ENCODE measurements at places on chromosomes 7 and 10. TPM values are rescaled to one million over a fixed set of nuclear protein-coding genes. Genes with fewer than 3 reads are reported as not detected.

- no peak for DNase-seq
Measured at GRCh38 chr7:78530351-78530750, 731.8 kb downstream of the PHTF2 start.

- no peak for DNase-seq
Measured at GRCh38 chr7:151218170-151218569, 7.9 kb upstream of the H2BK1 start.

DNA sequence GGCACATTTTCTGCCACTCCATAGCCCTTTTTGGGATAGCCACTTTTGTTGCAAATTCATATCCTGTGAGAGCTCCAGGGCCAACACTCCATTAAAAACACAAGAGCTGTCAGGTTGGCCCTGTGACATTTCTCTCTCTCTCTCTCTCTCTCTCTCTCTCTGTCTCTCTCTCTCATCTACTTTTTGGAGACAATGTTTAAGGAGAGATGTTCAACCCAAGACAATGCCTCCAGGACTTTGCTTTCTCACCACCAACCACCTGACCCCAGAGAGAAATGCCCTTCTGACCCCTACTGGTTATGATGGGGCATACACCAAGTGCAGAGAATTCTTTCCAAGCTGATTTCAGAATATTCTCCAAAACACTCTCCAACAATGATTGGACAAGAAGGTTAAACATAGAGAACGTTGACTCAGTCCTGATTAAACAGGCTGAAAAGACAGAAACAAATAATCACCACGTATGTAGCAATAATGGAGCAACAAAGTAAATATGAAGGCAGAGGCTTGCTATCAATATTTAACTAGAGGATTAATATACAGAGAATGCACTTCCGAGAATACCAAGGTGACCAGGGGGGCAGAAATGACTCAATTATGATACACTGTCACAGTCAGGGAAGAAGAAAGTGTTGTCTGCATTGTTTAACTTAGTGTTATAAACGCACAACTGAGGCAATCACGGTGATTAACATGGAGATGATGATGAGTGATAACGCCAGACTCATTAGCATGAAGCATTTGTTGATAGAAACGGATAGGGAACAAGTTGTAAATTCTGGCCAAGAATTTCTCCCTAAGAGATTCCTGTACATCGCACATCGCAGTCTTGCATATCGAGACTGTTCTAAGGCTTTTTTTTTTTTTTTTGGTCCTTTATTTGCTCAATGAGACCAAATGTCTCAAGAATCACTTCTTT lies 178.5 kb downstream of the NRP1 start:
- no peak for DNase-seq

DNA sequence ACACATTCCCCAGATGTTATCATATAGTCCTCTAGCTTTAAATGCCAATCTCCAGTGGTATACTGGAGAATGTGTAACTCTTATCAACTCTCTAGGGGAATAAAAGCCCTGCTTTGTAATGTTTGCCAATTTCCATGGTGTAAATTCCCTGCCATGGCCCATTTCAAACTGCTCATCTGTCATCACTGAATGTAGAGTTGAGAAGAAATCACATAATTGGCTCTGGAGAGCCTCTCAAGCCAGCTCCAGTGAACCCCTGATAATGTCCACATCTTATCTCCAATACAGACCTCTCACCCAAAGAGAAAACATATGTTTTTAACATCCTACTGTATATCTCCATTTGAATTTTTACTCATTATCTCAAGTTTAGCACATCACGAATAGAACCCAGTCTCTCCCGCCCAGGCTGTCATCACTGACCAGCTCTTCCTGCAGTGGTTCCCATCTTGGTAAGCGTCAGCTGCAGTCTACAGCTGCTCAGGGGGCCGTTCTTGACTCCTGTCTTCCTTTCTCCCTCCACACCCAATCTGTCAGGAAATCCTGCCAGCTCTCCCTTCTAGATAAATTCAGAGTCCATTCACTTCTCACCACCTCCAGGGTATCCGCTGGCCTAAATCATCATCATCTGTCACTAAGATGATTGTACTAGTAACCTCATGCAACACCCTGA lies 332.4 kb downstream of the FRMD4A start:
- no peak for DNase-seq

DNA sequence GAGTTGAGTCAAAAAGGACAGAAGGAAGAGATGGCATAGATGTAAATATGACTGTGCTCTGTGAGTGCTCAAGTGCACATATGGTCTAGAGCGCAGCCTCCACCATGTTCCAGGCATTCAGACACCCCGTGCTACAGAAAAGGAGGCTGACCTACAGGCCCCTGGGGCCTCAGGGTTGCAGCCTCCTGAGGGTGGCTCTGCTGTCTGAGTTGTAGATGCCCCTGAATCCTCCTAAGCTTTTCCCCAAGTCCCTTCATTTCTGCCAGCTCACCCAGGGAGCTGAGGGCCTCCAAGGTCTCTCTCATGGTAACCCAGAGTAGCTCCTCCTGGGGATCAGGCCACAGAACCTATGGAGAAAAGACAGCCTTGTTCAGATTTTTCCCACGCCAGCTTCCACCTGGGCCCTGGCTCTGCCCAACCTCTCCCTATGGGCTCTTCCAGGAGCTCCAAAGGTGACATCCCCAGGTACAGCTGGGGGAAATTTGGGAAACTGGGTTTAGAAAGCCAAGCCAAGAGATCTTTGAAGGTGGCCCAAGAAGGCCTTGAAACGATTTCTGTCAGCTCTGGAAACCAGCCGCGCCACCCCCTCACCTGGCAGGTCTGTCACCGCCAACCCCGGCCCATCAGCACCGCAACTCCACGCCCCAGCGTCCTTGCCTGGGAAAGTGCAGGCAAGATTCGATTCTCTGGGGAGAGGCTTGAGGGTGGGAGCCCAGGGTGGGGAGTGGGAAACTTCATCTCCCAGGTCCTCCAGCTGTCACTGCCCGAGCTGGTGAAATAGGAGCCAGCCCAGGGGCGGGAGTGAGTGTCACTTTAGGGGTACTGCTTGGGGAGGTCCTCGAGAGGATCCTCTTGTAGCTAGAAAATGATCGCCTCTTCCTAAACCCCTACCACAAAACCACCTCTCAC lies 2.4 kb downstream of the ZNF467 start:
- DNase-seq, result no peak

MAGI2 gene
- 0.11 TPM for total RNA-seq

MCM10 gene
- 78.5 TPM for total RNA-seq
